ENCODE measurements at places on chromosomes 12 and 14.

DNA sequence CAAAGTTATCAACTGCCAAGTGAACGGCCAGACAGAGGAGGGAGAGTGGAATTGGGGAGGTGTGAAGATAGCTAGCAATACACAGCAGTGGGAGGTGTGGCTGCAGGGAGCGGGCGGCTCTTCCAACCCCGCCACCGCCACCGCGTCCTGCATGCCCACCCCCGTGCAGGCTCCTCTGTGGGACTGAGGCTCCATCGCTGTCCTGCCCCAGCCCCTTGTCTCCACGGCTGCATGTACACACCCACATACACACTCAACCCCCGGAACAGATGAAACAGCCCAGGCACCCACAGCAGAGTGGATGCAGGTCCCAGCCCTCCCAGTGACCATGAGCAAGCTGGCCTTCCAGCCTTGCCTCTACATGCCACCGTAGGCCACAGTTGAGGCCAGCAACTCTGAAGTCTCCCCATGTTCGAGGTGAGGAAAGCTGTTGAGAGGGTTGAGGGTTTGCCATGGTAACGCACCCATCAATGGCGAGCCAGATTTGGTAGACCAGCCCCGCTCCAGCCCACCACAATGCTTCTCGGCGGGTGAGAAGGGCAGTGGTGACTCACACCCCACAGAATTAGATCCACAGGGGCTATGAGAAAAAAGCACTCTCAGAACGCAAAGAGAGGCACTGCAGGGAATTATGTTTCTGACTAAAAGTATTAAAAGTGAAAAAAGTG lies 39.3 kb downstream of the PITPNM2 start:
- DNase-seq, result no peak

- DNase-seq, result no peak
Observed at GRCh38 chr12:79360936-79361335, 329.8 kb downstream of the PAWR start.

DNA sequence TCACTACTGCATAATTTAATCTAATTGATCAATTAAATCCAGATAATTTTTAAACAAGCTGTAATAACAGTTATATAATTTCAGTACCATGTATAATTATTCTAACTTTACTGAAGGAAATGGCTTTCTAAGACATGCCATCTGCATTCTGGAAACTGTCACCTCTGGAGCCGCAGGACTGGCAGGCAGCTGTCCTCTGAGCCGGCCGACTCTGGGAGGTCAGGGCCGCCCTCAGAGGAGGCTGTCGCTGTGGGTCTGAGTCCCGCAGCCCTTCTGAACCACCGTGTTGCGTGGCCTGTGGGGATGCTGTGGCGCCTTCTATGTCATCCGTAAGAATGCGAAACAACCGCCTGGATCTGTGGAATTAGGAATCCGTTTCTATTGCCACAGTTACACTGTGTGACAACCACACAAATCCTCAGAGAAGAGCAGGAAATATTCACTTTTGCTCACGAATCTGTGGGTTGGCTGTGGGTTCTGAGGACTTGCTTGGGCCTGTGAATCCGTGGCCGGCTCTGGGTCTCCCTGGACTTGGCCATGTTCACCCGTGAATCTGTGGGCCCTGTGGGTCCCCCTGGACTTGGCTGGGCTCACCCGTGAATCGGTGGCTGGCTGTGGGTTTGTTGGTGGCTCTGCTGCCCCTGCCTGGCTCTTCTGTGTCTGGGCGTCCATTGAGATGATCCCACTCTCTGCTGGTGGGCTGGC lies 17.2 kb upstream of the GALNT9 start:
- DNase-seq, result no peak

DNA sequence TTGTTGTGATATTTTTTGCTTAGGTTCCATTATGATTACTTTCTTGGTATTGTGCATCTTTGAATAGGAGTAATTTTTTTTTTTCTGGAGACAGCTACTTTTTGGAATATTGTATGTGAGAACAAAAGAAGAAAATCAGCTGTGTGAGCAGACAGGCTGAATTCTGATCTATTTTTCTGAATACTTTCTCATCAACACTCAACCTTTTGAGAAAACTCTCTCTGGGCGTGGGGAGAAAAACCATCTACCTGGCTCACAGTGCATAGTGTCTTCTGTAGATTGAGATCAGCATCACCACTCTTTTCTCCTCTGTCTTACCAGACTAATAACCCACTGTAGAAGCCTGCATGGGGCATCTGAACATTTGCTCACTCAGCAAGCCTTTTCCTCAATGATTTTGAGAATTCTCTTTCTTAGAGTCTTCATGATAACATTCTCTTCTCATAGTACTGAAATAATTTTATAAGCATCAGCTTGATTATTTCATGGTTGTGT lies 3.3 kb downstream of the PIK3C2G start:
- no peak for DNase-seq

GRCh38 chr14:23175823-23176222 lies 7.6 kb downstream of the SLC7A8 start:
- no peak for DNase-seq

GRCh38 chr12:101859664-101860607 lies 17.4 kb upstream of the DRAM1 start:
- peak; percentile 61 for DNase-seq

DNA sequence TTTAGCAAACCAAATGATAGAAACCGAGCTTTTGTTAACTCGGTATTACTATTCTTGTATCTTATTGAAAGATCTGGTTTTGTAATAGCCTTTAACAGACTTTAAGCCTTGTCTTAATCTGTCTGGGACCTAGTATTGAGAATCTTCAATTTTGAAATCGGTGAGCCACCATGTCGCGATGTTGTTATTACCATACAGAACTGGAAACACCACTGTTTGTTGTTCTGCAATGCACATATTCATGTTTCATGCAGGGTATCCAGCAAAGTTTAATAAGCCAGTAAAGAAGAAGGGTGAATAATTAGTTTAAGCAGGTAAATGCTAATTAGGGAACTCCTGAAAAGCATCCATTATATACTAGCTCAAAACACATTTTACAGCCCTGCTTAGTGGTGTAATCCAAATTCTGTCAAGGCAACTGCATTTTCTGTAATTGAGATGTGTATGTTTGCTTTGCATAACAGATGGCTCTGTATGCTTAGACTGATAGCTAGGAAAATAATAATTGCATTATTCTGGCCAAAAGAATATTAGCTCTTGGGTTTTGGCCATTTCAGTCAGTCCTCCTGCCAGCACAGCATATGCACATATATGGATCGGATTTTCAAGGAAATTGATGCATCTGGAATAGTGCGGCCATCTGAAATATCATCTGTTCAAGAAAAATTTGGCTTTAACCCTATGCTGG lies 389.2 kb downstream of the EGLN3 start:
- DNase-seq, result no peak

GRCh38 chr12:66203820-66204219 lies 14.8 kb downstream of the IRAK3 start:
- DNase-seq, result peak; percentile 49

DNA sequence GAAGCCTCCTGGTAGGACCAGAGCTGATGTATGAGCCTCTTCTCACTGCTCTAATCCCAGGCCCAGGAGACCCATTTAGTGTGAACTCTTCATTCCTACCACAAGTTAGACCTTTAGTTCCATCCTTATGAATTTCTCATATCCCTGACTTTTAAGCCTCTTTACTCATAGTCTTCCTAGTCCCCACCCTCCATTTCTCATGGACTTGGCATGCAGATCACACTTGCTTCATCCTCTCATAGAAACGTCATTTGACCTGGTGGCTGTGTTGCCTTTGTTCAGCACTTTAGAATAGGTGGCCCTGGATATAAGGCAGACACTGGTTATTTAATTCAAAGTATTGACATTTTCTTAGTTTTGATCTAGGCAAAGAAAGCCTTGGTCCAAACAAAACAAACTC lies 99.5 kb downstream of the SLC16A7 start:
- DNase-seq, result no peak

DNA sequence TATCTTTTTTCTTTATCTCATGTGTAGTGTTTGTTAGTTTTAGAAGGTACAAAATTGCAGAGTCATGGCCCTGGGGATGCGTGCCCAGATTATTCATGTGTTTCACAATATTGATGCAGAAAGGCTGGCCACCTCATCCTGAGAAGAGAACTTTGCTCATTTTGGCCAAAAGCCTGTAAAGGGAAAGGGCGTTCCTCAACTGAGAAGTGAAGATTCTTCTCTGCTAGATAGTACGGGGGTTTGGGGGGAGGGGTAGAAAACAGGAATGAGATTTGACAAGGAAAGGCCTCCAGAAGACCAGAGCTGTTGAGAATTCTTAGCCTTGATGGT lies 1.7 kb downstream of the MGST1 start:
- DNase-seq, result peak; percentile 5

DNA sequence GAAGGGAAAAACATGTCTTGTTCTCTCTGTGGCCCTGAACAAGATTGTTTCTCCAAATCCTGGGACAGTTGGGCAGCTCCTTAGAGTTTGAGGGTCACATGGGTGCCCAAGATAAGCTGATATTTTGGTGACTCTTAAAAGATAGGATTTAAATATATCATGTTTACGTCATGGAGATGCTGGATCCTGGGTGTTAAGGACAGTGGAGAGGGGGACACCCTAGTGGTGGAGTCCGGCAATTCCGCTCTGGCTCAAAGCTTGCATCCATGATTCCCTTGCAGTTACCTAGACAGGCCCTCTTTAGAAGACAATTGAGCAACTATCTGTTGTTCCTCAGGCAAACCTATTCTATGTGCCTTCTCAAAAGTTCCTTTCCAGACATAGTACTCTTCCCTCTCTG lies 101.8 kb downstream of the CMKLR1 start:
- no peak for DNase-seq

GRCh38 chr12:66168410-66168809 lies 1.4 kb downstream of the TMBIM4 start:
- no peak for DNase-seq

- DNase-seq, result no peak
Observed at GRCh38 chr12:108418164-108418890, 79.2 kb upstream of the CMKLR1 start.

GRCh38 chr12:56951582-56952339 lies 5.6 kb downstream of the RDH16 start:
- DNase-seq, result no peak

- DNase-seq, result peak; percentile 83
Observed at GRCh38 chr12:12379831-12380730, 23.2 kb downstream of the BORCS5 start.

DNA sequence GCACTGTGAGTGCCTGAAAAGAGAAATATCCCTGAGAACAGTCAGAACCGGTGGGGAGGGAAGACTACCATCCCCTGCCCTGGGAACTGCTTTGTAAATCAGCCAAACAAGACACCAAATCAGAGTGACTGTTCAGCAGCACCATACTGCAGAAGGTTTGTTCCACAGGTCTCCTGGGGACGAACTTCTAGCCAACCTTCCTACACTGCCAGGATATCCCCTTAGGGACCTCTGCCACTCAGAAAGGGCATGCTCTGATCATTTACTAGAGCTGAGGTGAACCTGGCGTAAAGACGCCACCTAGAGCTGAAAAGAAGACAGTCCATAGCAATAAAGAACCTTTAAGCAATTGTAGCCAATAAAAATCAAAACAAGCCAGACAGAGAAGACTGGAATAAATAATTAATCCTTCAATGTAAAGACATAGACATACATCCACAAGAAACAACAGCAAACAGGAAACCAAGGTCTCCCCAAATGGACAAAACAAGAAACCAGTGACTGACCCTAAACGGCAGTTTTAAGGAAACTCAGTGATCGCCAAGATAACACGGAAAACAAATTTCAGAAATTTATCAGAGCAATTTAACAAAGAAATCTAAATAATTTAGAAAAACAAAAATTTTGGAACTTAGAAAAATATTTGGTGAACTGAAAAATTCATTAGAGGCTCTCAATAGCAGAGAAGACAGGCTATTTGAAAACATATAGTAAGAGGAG lies 228.1 kb upstream of the AMIGO2 start:
- peak; percentile 81 for DNase-seq

DNA sequence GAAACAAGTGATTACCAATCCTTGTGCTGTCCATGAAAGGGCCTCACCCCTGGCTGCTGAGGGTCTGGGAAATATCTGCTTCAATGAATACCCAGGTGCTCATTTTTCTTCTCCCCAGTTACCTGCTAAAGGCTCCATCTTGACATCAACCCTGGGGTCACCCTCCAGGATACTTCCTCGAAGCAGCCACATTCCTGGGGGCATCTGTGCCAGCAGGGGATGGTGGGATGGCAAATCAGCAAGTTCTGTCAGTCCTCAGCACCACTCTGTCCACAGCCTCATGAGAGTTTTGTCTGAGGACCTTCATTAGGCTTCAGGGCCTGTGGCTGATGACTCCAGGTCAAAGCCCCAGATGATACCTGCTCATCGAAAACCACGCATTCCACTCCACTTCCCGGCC lies 124.8 kb downstream of the ZFP36L1 start:
- DNase-seq, result no peak

DNA sequence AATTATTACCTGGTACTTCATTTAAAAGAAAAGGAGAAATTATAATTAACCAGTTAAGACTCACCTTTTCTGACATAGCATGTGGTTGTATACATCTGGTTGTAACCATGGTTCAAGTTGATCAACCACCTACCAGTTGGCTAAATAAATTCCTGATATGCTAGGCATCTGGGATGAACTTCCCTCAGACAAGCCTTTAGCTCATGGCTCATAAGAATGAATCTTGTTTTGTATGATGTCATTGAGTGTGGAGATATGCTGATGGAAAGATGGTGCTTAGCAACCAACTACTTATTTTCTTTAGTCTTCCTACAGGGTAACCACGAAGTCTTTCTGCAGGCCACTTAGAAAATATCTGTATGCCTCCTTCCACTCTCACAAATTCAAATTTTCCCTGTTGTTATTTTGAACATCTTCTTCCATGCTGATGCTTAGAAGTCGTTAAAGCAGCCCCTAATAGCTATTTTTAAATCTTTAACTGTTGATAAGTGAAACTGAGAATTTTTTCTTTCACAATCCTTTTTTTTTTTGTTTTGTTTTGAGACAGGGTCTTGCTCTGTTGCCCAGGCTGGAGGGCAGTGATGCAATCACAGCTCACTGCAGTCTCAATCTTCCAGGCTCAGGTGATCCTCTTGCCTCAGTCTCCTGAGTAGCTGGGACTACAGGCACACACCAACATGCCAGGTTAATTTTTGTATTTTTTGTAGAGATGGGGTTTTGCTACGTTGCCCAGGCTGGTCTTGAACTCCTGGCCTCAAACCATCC lies 51.9 kb upstream of the PTHLH start:
- DNase-seq, result no peak

- no peak for DNase-seq
Observed at GRCh38 chr14:68927956-68928675, 51.0 kb downstream of the ACTN1 start.

DNA sequence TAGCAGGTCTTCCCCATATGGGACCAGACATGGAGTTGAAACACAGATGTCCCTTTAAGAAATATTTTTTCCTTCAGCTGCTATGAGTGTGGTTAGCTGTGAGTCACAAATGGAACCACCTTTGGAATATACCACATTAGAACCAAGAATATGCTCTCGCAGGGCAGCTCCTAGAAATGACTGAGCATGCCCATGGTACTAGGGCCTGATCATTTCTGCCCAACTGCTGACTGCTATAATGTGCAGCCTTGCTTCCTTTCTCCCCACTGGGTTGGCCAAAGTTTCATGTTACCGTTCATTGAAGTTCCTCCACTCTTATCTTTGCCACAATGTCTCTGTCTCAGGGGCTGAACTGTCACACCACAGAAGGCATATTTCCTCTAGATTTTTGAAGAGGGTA lies 1074.6 kb downstream of the FLRT2 start:
- DNase-seq, result no peak
